HepG2 (cell line): ENCODE measurements at places on chromosomes 4 and X. TPM values are rescaled to one million over a fixed set of nuclear protein-coding genes. Genes with fewer than 3 reads are reported as not detected.

DNA sequence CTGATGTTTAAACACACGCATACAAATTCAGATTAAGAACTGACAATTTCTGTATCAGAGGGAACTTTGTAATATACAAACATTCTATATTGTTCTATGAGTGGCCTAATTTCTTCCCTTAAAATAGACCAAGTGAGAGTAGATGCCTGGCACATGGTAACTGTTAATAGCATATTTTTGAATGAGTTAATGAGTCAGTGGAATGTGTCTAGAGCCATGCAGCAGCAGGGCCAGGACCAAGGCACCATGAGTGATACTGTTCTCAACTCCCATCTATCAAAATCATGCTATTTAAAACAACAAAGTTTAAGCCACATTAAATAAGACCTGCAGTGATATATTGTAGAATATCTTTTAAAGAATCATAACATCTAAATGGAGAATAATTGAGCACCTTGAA lies 98.3 kb downstream of the ARHGAP24 start:
- no peaks in the 10 kb centered on the region for H3K27me3 ChIP-seq
- no peaks in the 10 kb centered on the region for H3K36me3 ChIP-seq

DNA sequence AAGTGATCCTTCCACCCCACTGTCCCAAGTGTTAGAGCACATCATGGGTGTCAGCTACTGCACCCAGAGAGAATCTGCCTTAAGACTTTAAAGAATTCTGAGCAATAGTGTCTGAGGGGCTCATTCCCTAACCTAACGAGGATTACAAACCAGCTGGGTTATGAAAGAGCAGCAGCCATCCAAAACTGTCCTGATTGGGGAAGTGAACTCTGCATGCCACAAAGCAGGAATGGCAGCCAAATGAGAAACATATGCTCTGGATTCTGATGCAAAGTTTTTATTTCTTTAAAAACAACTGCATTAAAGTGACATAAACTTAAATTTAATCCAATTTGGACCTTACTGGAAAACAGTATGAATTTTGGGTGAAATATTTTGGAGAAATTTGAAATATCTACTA lies 103.2 kb downstream of the ANXA3 start:
- H3K27ac ChIP-seq = no peak overlapping the region
- no peak overlapping the region for H3K4me3 ChIP-seq
- no peaks in the 10 kb centered on the region for H3K36me3 ChIP-seq

DNA sequence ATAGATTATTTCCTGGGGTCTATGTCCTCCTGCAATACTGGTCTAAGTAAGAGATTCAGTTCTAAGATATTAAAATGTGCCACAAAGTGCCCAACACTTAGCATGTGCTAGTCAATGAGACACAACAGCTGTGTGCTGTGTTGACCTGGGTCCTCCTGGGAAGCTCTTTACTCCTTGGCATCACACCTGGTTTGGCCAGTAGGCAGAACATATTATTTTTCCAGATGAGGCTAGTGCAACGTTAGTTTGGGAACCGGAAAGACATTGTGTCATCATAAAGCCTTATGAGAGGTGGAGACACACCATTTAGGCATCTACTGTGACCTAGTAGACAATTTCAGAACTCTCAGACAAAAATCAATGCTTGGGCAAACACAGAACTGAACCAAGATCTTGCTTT lies 197.8 kb downstream of the MID1IP1 start:
- no peak overlapping the region for H3K4me3 ChIP-seq
- H3K4me1 ChIP-seq = no peaks in the 10 kb centered on the region
- no peaks in the 10 kb centered on the region for H3K36me3 ChIP-seq

Gene PPARGC1A
- 18.8 and 20.7 TPM in 2 replicates for total RNA-seq

Gene BTC
- not detected in 2 replicates for total RNA-seq
